GM23338 (cell line): ENCODE measurements at places on chromosomes 6 and 20. TPM values are rescaled to one million over a fixed set of nuclear protein-coding genes. Genes with fewer than 3 reads are reported as not detected.

DNA sequence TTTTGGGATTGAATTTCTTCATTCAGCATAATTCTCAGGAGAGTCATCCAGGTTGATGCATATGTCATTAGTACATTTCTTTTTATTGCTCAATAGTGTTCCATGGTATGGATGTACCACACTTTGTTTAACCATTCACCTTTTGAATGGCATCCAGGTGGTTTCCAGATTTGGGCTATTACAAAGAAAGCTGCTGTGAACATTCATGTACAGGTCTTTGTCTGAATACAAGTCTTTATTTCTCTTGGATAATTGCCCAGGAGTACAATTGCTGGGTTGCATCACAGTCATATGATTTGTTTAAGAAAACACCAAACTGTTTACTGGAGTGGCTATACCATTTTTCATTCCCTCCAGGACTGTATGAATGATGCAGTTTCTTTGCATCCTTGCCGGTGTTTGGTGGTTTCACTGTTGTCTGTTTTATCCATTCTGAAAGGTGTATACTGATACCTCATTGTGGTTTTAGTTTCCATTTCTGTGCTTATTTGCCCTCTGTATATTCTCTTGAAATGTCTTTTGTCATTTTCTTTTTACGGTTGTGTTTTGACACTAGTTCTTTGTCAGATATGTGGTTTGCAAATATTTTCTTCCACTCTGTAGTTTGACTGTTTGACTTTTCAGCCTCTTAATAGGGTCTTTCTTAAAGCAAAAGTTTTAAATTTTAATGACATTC lies 8.8 kb downstream of the CDKAL1 start:
- no peaks in the 10 kb centered on the region; the same call in 1 of the 2 replicates for H3K4me1 ChIP-seq
- H3K36me3 ChIP-seq: no peaks in the 10 kb centered on the region; the same call in 1 of the 2 replicates
- H3K27ac ChIP-seq: no peak overlapping the region
- no peak overlapping the region for H3K4me3 ChIP-seq
- no peaks in the 10 kb centered on the region for H3K27me3 ChIP-seq

DNA sequence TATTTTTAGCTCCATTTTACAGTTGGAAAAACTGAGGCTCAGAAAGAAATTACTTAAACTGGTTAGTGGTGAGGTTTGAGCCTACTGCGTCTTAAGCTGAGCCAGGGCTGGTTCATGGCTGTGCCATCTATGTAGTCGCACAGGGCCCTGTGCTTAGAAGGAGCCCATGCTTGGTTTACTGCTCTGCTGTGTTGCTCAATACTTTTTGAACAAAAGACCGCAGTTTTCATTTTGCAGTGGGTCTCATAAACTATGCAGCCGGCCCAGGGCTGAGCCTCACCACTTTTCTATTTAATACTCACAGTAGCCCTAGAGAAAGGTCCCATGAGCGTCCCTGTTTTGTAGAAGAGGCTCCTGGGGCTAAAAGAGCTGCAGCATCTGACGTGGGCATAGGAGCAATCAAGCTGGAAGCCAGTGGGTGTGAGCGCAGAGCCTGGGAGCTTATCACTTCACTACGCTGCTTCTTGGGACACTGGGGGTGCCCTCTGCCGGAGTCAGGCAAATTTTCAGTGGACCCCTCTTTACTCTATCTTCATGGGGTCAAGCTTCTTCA lies 501 bp downstream of the SIRPB2 start:
- no peaks in the 10 kb centered on the region for H3K36me3 ChIP-seq
- H3K4me3 ChIP-seq: no peak overlapping the region
- H3K27ac ChIP-seq: no peak overlapping the region
- no peaks in the 10 kb centered on the region for H3K4me1 ChIP-seq
- DNase-seq: no peak
- H3K27me3 ChIP-seq: no peaks in the 10 kb centered on the region

DNA sequence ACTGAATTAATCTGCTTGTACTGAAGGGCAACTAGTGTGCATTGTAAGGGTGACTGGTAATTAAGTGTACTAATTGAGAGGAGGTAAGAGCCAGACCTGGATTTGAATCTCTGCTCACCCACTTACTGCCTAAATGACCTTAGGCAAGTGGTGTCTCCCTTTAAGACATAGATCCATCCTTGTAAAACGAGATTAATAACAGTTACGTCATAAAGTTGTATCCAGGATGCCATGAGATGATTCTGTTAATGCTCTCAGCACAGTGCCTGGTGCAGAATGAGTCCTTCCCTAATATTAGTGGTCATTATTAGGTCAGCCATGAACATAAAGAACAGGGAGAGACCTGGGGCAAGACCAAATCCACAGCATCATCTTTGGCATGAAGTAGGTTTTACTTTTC lies 470.1 kb downstream of the MAFB start:
- no peaks in the 10 kb centered on the region for H3K4me1 ChIP-seq
- no peak overlapping the region for H3K27ac ChIP-seq
- no peaks in the 10 kb centered on the region for H3K27me3 ChIP-seq

GRCh38 chr6:112049026-112049799 lies 4.7 kb upstream of the CCN6 start:
- DNase-seq: no peak
- H3K4me3 ChIP-seq: no peak overlapping the region
- no peaks in the 10 kb centered on the region for H3K36me3 ChIP-seq
- H3K4me1 ChIP-seq: no peaks in the 10 kb centered on the region
- H3K27me3 ChIP-seq: no peaks in the 10 kb centered on the region

GRCh38 chr6:101614774-101615173 lies 221.3 kb downstream of the GRIK2 start:
- no peak overlapping the region for H3K4me3 ChIP-seq
- H3K4me1 ChIP-seq: peaks cover 19% of the 10 kb centered on the region
- peak; percentile 87 for DNase-seq

The DEFB121 gene
- total RNA-seq: not detected in 2 replicates

GRCh38 chr6:130354322-130354721 lies 11.5 kb upstream of the TMEM200A start:
- no peak overlapping the region for H3K27ac ChIP-seq
- H3K27me3 ChIP-seq: no peaks in the 10 kb centered on the region
- H3K4me3 ChIP-seq: no peak overlapping the region

The CTSZ gene
- 41.4 and 47.7 TPM in 2 replicates for total RNA-seq

GRCh38 chr20:39865446-39865845 lies 823.6 kb downstream of the MAFB start:
- no peaks in the 10 kb centered on the region for H3K36me3 ChIP-seq
- DNase-seq: no peak
- H3K4me1 ChIP-seq: no peaks in the 10 kb centered on the region
- no peaks in the 10 kb centered on the region for H3K27me3 ChIP-seq

- H3K27me3 ChIP-seq: no peaks in the 10 kb centered on the region
- H3K36me3 ChIP-seq: no peaks in the 10 kb centered on the region
- no peak overlapping the region for H3K4me3 ChIP-seq
Observed at GRCh38 chr6:67971812-67972211, 663.3 kb upstream of the ADGRB3 start.

DNA sequence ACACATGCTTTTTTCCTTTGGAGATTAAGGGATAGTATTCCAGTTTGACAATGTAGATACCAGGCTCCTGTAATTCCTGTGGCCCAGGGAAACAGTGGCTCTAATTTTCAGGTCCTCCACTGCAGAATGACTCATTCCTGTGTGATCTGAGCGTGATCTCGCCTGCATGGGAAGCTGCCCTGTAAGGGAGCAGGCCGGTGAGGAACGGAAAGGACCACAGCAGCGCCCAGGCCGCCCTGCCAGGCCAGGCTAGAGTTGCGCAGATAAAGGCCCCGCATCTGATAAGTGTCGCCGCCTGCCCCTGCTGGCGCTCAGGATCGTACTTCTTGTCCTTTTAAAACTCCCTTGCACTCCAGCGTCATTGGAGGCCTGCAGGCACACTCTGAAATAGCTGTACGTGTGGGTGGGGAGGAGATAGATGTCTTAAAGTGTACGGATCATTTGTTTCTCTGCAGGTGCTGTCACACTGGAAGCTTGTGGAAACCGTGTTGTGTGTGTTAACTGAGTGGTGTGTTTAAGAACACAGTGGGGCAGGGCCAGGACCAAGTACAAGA lies 60.7 kb downstream of the SYNJ2 start:
- no peaks in the 10 kb centered on the region for H3K27me3 ChIP-seq
- H3K4me3 ChIP-seq: no peak overlapping the region
- DNase-seq: no peak
- no peak overlapping the region for H3K27ac ChIP-seq
- no peaks in the 10 kb centered on the region for H3K4me1 ChIP-seq
- no peaks in the 10 kb centered on the region for H3K36me3 ChIP-seq

The MDFI gene
- total RNA-seq: 41.5 and 51.4 TPM in 2 replicates

The NR2E1 gene
- total RNA-seq: not detected in 2 replicates

The EYS gene
- total RNA-seq: 0.38 TPM in 1 of 2 replicates, not detected in the other

GRCh38 chr6:18139935-18140621 lies 14.8 kb downstream of the TPMT start:
- H3K36me3 ChIP-seq: peaks cover 23% of the 10 kb centered on the region
- H3K4me3 ChIP-seq: no peak overlapping the region
- DNase-seq: no peak
- no peaks in the 10 kb centered on the region for H3K4me1 ChIP-seq
- no peaks in the 10 kb centered on the region for H3K27me3 ChIP-seq
